ENCODE measurements at places on chromosomes 5 and 9.

GRCh38 chr5:133155326-133155969 lies 103.6 kb downstream of the HSPA4 start:
- no peak for DNase-seq

GRCh38 chr5:101045689-101046088 lies 142.6 kb upstream of the ST8SIA4 start:
- no peak for DNase-seq

- DNase-seq, result no peak
Observed at GRCh38 chr9:116368680-116369079, 215.1 kb downstream of the PAPPA start.

- no peak for DNase-seq
Observed at GRCh38 chr9:127285965-127286364, 21.4 kb downstream of the GARNL3 start.

- no peak for DNase-seq
Observed at GRCh38 chr5:112386766-112387165, 32.3 kb downstream of the EPB41L4A start.

GRCh38 chr9:89376741-89377351 lies 58.5 kb downstream of the SECISBP2 start:
- DNase-seq, result no peak

DNA sequence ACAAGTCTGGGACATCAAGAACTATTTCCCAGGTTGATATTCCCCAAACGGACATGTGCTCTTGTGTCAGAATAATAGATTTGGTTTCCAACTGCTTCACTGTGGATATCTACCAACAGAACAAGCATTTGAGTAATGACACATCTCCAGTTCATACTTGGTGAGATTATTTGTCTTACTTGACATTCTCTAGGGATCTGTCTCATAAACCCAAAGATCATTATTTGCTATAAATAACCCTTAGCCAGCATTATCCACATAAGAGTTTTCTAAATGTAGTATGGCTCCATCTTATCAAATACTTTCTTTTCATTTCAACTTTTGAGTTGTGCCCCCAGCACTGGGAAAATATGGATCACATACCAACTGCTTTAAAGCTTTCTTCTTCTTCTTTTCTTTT lies 1063.9 kb upstream of the CDH18 start:
- no peak for DNase-seq

GRCh38 chr5:133825631-133826289 lies 142.7 kb downstream of the C5orf15 start:
- no peak for DNase-seq

- DNase-seq, result no peak
Observed at GRCh38 chr5:17384181-17384580, 113.8 kb upstream of the TAF11L2 start.

DNA sequence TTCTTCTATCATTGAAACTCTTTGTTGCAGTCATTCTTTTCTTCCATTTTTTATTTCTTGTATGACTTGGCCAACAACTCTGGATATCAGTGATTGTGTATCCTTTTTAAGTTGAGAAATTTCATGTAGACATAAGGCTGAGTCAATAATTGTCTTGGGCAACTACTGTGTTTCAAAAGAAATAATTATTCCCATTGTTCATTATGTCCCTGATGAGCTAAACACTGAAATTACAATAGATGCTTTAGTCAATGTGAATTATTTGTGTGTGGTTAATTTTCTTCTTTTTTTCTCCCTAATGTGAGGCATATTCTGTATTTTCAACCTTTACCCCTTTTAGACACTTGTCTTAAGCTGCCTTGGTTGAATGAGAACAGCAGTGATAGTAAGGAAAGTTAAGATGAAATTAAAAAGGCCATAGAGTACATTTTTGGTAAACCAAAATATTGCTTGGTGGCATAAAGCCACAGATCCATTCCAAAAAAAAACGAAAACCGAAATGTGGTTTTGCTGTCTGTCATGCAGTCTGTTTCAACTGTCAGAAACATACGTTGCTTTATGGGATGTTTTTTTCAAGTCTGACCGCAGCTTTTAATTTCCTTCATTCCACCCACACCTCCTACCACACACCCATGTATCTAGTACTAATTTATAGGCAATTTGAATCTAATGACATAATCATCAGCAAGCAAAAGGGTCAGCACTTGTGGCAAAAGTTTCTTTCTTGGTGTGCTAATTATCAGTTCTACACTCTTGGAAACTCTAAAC lies 21.1 kb downstream of the TLE4 start:
- DNase-seq, result no peak

- DNase-seq, result no peak
Observed at GRCh38 chr5:156330141-156330870, 3.3 kb downstream of the SGCD start.

DNA sequence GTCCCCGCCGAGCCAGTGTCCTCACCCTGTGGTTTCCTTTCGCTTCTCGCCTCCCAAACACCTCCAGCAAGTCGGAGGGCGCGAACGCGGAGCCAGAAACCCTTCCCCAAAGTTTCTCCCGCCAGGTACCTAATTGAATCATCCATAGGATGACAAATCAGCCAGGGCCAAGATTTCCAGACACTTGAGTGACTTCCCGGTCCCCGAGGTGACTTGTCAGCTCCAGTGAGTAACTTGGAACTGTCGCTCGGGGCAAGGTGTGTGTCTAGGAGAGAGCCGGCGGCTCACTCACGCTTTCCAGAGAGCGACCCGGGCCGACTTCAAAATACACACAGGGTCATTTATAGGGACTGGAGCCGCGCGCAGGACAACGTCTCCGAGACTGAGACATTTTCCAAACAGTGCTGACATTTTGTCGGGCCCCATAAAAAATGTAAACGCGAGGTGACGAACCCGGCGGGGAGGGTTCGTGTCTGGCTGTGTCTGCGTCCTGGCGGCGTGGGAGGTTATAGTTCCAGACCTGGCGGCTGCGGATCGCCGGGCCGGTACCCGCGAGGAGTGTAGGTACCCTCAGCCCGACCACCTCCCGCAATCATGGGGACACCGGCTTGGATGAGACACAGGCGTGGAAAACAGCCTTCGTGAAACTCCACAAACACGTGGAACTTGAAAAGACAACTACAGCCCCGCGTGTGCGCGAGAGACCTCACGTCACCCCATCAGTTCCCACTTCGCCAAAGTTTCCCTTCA lies 1.4 kb downstream of the GLIS3 start:
- DNase-seq, result no peak

DNA sequence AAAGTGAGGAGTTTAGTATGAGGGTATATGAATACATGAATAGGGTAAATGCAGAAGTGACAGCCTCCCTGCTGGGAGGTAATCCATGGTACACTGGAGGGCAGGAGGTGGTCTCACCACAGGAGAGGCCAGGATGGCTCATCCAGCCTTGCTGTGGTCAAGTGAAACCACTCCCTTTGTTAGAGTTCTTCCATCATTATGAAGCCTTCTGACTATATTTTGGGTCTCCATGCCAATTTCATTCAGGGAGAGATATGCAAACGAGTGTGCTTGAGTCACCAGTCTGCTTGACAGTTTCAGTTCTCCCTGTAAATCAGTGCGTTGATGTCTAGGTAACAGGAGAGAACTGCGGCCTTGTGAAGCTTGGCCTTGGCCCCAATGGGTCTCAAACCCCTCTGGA lies 16.4 kb downstream of the PPP3R2 start:
- no peak for DNase-seq

DNA sequence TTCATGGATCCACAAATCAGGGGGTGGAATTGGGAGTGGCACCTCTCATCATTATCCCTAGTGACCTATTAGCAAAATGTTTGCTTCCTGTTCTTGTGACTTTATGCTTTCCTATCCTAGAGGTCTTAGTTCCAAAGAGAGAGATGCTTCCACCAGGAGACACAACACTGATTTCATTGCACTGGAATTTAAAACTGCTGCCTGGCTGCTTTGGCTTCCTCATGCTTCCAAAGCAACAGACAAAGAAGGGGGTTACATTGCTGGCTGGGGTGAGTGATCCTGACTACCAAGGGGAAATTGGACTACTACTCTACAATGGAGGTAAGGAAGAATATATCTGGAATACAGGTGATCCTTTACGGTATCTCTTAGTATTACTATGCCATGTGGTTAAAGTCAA lies 69.2 kb upstream of the SH3GL2 start:
- no peak for DNase-seq

DNA sequence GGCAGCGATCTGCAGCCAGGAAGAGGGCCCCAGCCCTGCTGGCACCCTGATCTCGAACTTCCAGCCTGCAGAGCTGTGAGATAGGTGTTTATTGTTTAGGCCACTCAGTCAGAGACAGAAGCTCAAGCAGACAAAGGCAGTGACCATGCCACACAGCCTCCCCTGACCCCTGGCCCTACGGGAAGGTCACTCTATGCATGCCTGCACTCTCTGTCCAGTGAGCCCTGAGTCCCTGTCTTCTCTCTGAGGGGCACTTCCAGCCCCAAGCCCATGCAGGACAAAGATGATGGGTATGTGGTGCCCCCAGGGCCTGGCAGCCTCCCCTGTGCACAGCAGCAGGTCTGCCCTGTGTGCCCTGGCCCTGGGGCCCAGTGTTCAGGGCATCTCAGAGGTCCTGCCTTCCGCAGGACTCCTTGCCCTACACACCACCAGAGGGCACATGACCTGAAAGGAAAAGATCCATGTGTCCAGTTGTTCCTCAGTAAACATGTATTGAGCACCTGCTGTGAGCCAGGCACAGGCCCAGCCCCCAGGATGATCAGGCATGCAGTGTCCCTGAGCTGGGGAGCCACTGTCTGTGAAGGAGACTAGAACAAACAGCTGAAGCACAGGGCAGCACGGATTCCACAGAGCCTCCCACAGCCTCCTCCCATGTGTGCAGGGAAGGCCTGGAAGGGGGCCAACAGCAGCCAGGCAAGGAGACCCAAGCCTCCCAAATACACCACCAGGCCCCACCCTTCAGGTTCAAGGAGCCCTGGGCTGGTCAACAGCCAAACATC lies 109.3 kb downstream of the ATPSCKMT start:
- no peak for DNase-seq

DNA sequence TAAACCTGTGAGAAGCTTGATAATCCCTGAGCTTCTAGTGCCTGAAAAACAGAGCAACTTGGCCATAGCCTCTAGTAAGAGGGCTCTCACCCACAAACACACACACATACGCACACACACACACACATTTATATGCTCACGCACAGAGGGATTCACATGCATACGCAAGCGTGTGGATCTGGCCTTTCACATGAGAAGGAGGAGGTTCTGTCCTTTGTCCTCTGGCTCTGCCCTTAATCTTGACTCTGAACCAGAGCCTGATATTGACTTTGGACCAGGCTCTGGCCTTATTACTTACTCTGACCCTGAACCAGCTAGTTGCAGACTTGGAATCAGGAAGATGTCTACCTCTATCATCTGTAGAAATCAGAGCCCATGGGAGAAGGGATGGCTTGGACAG lies 10.0 kb upstream of the P4HA2 start:
- DNase-seq, result no peak

- DNase-seq, result no peak
Observed at GRCh38 chr5:96730586-96730985, 68.4 kb downstream of the CAST start.

DNA sequence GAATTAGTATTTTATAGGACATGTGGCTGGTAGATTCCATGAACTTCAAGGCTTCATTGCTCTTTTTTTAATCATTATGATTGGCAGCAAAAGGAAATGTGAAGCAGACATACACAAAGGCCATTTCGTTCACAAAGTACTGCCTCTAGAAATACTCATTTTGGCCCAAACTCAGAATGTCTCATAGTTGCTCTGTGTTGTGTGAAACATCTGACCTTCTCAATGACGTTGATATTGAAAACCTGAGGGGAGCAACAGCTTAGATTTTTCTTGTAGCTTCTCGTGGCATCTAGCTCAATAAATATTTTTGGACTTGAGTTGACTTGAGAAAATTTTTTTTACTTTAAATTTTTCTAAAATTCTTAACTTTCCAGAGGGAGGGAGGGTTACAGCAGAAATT lies 12.4 kb downstream of the KCNV2 start:
- no peak for DNase-seq

DNA sequence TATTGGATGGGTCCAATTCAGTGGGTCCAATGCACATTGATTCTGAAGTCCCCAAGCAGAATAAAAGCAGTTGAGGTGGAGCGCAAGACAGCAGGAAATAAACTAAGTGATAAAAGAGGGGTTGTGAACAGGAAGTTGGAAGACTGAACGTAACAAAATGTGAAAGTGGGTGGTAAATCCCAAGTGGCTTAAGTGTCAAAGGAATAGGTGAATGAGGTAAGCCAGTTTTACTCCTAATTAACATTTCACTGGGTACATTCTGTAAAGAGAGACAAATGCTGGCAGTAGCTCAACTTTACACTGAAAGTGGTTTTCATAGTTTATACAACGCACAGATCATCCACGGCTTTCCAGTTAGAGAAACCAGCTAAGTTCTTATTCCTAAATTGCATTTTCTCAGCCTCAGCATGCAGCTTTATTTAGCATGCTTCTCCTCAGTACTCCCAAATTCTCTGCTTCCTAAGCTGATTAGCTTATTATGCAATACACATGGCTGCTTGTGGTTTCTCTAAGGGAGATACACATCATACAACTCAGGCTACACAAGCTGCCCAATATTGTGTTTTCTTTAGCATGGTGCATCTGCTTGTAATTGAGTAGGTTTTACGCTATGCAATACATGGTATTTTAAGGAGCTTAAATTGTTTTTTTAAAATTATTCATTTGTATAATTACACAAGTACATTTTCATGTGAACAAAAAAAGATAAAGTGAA lies 34.2 kb upstream of the HSD17B4 start:
- DNase-seq, result no peak

GRCh38 chr9:69027355-69028097 lies 8.0 kb upstream of the FXN start:
- no peak for DNase-seq

DNA sequence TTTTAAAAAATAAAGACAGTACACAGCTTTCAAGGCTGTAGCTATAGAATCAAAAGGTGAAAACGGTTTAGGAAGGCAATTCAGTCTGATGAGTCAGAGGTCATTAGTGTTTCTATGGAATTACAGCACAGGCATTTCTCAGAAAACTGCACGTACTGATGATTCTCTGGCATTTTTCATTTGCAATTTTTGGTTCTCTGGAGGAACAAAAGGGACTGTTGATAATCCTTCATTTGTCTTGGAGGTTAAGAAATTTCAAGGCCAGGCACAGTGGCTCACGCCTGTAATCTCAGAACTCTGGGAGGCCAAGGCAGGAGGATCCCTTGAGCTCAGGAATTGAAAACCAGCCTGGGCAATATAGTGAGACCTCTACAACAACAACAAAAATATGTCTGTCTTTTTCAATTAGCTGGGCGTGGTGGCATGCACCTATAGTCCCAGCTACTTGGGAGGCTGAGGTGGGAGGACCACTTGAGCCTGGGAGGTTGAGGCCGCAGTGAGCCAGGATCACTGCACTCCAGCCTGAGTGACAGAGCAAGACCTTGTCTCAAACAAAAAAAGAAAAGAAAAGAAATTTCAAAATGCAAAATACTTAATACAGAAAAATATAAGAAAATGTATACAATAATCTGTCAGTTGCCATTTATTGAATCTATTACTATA lies 27.3 kb downstream of the NR6A1 start:
- DNase-seq, result no peak

DNA sequence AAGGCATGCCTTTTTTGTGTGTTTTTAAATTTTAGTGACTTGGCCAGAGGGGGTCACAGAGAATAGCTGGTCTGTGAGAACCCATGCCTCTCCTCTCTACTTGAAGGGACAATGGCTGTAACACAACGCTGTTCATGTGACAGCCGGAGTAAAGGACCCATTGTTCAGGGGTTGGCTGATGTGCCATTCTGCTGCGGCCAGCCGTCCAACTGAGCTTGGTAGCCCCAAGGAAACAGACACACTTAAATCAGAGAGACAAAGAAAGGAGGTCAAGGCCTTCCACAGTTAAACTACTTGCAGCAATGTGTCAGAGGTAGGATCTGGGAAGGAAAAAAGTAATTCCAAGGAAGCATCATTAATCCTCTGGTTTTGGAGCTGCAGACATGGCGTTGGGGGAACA lies 8.1 kb downstream of the MEGF10 start:
- no peak for DNase-seq

All from stimulated activated CD8-positive, alpha-beta memory T cell treated with anti-CD3 and anti-CD28 coated beads, Interleukin-2, amount 100 ng/mL, for 1 hour (primary cell).